ENCODE measurements at places on chromosomes 11 and 22.

DNA sequence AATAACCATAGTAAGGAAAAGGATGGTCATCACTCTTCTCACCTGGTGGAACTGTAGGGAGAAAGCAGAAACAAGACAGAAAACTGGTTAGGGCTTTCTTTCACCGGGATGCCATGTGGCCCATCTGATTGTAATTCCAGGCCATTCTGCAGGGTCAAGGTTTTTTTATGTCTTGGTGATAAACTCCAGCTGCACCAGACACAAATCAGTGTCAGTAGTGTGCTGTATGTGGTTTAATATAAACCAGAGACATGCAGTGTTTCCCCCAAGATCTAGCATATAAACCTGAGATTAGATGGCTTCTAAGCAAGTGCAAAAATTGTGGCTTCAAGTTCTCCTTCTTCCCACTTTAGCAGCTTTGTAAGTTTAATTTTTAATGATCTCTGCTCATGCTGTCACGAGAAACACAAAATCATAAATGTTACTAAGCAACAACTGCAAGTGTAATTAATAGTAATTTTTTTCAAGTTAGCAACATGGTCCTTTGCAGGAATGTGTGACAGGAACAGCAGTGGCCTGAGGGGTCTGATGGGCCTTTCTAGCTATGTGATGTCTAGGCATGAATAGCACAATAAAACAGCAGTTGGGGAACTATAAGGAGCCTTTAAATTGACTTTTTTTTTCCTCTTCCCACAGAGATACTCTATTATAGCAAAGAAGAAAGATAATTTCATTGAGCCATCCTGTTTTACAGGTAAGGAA is 41.6 kb downstream of the BDNF start:
- no peak for DNase-seq

DNA sequence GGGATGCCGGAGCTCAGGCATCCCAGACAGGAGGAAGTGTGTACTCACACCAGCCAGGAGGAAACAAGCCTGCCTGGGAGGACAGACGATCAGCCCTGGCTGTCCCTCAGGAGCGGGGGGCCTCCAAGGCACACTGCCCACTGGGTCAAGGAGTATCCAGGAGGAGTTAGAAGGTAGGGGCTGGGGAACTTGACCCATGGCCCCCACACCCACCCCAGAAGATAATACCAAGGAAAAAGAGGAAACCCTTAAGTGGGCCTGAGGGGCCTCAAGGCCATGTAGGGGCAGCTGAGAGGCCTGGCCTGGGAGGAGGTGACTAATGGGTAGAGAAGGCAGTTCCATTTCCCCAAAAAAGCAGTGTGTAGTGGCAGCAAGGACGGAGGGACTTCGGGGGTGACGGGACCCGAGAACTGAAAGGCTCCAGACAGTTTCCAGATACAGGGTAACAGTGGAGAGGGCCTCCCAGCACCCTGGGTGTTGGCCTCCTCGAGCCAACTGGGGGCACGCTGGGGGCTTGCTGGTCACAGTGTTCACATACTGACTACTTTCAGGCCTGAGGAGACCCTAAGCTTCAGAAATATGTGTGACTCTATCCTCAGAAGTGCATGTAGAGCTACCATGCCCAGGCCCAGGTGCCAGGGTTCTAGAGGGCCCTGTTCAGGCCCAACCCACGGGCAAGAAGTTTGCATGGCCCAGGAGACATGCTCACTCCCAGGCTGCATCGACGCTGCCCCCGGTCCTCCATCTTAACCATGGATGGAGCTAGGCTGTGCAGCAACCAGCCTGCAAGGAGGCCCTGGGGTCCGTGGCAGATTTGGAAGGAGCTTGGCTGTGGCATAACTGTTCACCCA is 75.7 kb upstream of the PITPNB start:
- DNase-seq, result no peak

DNA sequence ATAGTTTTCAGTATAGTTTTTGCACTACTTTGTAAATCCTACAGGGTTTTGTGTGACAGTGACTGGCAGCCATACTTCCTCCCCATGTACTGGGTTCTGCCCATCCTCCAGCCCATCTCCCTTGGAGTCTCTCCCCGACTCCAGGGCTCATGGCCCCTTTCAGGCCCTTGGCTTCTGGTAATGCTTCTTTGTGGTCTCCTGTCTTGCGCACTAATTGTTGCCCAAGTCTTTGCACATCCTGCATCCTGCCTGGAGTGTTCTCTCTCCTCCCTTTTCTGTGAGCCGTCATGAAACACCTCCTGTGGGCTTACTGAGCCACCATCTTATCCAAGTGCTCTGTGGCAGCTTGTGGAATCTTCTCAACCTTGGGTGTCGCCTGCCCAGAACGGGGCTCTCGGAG is 11.4 kb upstream of the KCNQ1OT1 start:
- no peak for DNase-seq

GRCh38 chr11:93504110-93505095 is 38.8 kb downstream of the SMCO4 start:
- no peak for DNase-seq

GRCh38 chr22:17132112-17132511 is 11.0 kb upstream of the TMEM121B start:
- DNase-seq, result no peak

- no peak for DNase-seq
Measured at GRCh38 chr11:128208329-128209137, 378.8 kb downstream of the ETS1 start.

DNA sequence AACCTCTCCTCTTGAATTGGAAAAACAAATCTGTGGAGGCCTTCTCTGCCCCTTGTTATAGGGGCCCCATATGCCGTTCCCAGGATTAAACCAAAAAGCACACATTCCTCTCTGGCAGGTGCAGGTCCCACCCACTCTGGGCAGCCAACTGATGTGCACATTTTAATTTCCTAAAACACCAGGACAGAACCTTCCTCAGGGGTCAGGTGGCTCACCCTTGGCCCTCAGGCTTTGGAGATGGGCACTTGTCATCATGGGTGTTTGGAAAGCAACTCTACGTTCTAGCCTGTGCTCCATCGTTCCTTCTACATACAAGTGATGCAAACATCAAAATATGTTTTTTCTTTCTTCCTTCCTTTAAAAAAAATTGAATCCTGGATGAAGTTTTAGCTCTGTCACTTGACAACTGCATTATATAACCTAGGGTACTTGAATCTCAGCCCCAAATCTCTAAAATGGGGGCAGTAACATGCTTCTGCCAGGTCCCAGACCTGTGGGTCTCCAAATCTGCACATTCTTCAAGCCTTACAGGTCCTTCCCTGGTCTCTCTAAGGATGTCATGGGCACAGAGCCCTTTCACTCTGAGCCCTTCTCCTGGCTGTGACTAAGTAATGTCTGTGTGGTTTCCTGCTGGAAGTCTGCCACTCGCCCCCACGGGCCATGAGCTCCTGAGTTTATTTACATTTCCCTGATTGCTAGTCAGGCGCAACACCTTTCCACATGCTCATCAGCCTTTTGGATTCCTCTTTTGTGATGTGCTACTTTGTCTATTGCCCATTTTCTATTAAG is 43.8 kb downstream of the KCNQ1OT1 start:
- DNase-seq, result no peak

DNA sequence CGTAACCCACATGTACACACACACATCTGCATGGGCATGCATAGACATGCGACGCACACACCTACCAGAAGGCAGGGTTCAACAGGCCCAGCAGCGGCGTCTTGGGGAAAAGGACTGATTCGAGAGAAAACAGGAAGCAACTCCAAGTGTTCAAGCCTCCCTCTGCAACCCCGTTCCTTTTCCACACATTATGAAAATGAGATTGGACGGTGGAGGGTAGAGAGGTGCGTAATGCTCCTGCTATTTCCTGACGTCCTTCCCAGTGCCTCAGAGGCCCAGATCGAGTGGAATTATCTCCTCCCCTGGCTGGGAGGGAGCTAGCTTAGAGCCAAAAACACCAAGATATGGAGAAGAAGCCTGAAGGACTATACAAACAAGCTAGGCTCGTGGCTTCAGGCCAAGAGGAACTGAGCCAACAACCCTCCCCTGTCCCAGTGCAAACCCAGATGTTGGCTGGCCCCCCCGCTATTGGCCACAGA is 289.2 kb downstream of the MN1 start:
- DNase-seq, result peak; percentile 6

- DNase-seq, result no peak
Measured at GRCh38 chr11:1338201-1339065, 29.0 kb upstream of the TOLLIP start.

DNA sequence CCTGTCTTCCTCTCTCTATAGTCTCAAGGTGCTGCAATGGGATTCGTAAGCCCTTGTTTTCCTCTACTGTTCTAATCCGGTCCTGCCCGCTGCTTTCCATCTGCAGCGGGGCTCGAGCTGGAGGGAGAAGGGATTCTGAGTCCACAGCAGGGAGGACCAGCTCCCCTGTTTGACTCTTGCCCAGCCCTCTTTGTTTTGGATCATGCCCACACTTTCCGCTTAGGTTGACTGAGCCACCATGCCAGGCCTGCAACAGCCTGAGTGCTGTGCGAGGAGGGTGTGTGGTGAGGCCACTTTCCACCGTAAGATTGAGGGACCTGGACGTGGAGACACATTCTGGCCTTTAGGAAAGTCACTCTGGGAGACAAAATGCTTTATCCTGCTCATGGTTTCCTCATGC is 58.3 kb downstream of the CEP164 start:
- no peak for DNase-seq

DNA sequence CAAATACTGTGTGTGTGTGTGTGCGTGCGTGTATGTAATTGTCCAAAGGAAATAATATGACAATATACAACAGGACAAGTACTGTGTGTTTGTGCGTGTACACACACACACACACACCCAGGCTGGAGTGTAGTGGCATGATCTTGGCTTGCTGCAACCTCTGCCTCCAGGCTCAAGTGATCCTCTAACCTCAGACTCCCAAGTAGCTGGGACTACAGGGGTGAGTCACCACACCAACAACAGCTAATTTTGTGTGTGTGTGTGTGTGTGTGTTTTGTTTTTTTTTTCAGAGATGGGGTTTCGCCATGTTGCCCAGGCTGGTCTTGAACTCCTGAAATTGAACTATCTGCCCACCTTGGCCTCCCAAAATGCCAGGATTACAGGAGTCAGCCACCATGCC is 61.5 kb downstream of the NUP98 start:
- no peak for DNase-seq

- DNase-seq, result no peak
Measured at GRCh38 chr22:40547729-40548143, 88.8 kb downstream of the MRTFA start.

DNA sequence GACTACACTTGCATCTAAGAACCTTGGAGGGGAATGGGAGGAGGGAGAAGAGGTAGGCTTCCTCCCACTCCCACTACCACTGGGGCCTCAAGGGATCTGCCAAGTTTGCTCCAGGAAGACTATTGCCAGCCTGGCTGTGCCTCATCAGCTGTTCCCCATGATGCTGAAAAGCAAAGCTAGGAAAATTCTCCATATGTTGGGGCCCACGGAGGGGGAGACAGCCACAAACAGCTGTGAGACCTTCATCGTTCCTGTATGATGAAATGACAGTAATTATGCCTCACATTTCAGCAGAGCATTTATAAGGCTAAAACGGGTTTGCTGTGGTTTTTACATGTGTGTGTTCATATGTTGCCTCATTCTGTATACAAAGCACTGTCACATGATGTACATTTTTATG is 6.7 kb downstream of the DSCAML1 start:
- no peak for DNase-seq

DNA sequence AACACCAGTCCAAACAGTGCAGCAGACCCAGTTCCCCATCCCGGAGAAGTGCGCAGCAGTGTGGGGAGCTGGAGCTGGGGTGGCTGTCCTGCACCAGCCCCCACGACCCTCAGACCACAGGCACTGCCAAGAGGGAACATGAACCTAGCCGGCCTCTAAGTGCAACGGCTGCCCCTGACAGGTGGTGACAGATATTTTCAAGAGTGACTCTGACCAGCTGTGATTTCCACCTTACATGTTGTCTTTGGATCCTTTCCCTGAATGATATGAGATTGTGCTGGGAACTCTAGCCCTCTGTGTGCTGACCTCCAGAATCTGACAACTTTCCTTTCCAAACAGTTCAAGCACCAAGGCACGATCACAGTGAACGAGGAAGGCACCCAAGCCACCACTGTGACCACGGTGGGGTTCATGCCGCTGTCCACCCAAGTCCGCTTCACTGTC is 12.6 kb downstream of the SERPIND1 start:
- no peak for DNase-seq

DNA sequence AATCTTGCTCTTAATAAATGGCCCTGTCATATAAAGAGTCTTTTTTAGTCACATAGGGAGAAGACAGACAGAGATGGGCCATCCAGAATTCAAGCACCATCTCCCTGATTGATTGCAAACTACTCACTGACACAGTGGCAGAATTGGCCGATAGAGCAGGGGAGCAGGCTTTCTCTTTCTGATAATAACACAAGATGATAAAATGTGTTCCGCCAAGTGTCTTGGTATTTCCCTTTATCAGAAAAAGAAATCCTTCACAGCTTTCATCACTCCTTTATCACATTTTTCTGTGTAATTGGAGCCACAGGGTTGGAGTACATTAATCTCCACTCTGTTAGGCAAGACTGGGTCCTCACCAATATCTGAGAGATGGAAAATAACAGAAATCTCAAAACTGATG is 406.0 kb downstream of the TMEM135 start:
- no peak for DNase-seq
